ENCODE measurements at places on chromosomes 4 and X.

GRCh38 chr4:86233681-86234080 is 126.2 kb downstream of the MAPK10 start:
- no peak for DNase-seq

GRCh38 chrX:44291468-44292092 is 51.9 kb downstream of the EFHC2 start:
- DNase-seq, result no peak

- DNase-seq, result no peak
These were observed 5.4 kb upstream of the CCSER1 start for GRCh38 chr4:90121676-90122354.

DNA sequence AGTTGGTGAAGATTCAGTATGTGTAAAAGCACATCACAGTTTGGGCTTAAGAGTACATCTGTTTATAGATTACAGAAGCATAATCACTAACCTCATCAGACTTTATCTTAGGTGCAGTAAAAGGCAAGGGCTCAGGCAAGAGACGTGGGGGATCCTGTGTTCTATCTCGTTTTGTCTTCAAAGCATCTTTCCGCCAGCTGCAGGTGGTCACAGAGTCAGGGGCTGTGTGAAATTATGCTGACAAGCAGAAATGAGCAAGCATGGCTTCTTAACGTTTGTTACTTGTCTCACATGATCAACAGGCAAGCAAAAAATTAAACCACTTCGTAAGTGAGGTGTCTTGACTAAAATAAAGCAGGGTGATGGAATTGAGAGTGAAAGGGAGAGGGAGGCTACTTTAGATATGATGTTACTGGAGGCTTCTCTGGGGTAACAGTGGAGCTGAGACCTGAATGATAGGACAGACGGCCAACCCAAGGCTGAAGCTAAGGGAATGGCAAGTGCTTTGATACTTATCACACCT is 1.4 kb upstream of the TEC start:
- no peak for DNase-seq

DNA sequence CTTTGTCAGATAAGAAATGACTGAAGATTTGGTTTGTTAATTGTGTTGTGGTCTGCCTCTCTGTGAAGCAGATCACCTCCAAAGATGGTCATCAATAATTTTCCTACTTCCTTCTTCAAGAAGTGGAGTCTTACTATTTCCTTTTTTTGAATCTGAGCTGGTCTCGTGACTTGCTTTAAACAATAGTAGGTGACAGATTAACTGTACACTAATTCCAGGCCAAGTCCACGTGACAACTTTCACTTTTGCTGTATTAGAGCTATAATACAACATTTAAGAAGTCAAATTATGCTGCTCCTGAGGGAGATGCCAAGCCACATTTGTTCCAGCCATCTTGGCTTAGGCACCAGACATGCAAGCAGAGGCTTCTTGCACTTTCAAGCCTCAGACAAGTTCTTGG is 393.8 kb upstream of the GRID2 start:
- no peak for DNase-seq

DNA sequence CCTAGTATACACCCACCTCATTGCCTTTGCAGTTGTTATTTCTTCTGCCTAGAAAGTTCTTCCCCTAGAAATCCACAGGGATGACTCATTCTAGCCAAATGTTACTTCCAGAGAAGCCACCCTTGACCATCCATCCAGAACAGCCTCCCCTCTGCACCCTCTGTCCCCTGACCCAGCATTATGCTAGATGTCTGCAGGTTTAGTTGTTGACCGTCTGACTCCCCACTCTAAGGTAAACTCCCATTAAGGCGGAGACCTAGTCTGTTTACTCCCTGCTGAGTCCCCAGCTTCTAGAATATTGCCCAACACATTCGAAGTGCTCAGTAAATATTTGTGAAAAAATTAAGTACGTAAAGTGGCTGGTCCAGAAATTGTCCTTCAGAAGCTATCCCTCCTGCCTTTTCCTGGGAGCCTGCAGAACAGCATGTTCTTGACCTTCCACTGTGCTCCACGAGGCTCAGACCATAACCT is 11.0 kb downstream of the SRD5A3 start:
- no peak for DNase-seq

- DNase-seq, result no peak
These were observed 71.5 kb downstream of the ARHGEF9 start for GRCh38 chrX:63713526-63713925.
